Endodermal cell (in vitro differentiated cells): ENCODE measurements at places on chromosomes 7 and 10. TPM values are rescaled to one million over a fixed set of nuclear protein-coding genes. Genes with fewer than 3 reads are reported as not detected.
A peak's percentile ranks its signal among the peaks of the same experiment; 100 is the strongest.

MNX1 gene
- total RNA-seq: 18.7 to 31.4 TPM (median 21.6 TPM) in 3 replicates

IGFBP3 gene
- total RNA-seq: 6.8 and 7.4 TPM in 2 replicates

HOXA9 gene
- not detected in 3 replicates for total RNA-seq

APBB1IP gene
- 0.14 and 0.24 TPM in 2 replicates for total RNA-seq

- DNase-seq: no peak
Measured at GRCh38 chr7:142280263-142280662, 22.4 kb upstream of the PRSS58 start.

- no peak for DNase-seq
Measured at GRCh38 chr7:99786726-99787335, 2.8 kb upstream of the CYP3A4 start.

DNA sequence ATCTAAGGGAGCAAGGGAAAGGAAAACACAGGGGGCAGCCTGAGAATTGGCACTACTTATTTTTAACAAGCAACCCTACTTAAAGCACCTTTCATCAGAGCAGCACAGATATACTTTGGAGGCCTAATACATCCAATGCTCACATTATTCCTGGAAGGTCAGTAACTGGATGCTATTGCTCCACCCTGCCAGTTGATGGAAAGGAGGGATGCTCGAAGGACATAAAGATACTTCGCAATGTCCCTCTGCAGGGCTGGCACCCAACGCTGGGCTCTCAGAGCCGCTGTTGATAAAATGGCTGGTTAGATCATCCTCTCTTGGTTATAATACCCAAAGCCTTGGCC lies 307.9 kb upstream of the AOAH start:
- no peak for DNase-seq

GRCh38 chr10:133420579-133420978 lies 3.8 kb downstream of the SPRN start:
- peak; percentile 27 for DNase-seq

GRCh38 chr10:93703066-93703465 lies 674 bp upstream of the FRA10AC1 start:
- DNase-seq: no peak

GRCh38 chr7:13282377-13282980 lies 595.0 kb downstream of the ARL4A start:
- no peak for DNase-seq

GRCh38 chr7:44713680-44714335 lies 34.8 kb upstream of the ZMIZ2 start:
- DNase-seq: no peak

DNA sequence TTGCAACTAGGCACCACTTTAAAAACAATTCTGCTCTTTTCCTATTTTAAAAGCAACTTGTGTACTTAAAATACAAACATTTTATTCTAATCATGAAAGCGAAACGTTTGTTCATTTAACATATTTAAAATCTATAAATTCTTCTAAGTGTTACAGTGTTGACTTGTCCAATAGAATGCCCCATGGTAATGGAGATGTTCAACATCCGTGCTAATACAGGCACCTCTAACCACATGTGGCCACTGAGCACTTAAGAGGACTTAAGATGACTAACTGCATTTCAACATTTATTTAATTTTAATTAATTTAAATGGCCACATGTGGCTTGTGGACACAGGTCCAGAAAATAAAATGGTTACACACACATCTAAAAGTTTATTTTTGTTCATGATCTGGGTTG lies 115.1 kb downstream of the TPK1 start:
- no peak for DNase-seq

DNA sequence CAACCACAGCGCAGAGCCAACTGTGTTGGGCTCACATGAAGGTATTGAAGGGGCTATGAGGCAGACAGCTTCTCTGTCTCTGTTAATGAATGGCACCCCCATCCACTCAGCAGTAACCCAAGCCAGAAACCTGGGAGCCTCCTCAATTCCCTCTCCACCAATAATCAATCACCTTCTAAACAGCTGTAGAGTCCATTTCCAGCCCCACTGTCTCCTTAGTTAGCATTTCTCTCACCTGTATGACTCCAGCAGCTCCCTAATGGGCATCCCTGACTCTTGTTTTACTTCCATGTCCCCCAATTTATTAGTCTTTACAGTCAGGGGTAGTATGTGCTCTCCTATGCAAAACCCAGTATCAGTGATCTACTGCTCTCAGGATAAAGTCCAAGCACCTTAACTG lies 6.9 kb downstream of the SRI start:
- no peak for DNase-seq

- DNase-seq: no peak
Measured at GRCh38 chr10:4506095-4506494, 319.9 kb upstream of the AKR1E2 start.
